ENCODE measurements at places on chromosomes 16 and 17. TPM values are rescaled to one million over a fixed set of nuclear protein-coding genes. Genes with fewer than 3 reads are reported as not detected.

DNA sequence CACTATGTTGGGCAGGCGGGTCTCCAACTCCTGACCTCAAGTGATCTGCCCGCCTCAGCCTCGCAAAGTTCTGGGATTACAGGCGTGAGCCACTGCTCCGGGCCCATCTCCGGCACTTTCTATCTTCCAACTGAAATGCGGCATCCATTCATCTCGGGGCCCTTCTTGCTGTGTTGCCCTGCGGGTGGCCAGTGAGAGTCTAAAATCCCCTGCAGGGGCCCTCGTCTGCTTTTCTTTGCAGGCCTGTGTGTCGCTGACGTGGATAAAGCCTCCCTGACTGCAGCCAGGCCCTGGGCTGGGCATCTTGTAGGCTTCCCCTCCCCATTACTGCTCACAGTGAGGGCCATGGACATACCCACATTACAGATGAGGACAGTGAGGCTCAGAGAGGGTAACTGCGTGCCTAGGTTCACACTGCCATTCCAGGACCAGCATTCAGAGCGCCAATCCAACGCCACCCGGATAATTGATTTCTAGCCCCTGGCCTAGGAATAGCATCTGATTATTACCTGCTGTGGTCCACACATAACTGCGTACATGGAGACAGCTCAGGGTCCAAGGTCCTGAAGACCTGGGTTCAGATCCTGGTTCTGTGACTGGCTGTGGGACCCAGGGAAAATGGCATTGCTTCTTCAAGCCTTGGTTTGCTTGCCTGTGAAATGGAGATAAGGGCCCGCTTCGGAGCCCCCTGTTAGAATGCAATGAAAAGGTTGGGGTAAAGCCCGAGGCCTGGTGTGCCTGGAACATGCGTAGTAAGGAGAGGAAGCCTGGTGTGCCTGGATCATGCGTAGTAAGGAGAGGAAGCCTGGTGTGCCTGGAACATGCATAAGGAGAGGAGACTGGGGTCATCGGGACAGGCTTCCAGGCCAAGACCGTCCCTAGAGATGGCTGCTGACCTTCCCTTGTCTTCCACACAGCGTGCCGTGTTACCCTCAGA, 25.0 kb downstream of the CRISPLD2 start:
- ATAC-seq, result peak; percentile 53

Gene TBC1D3H
- 3.7 TPM for total RNA-seq

Gene NPIPB6
- total RNA-seq, result 0.59 TPM

DNA sequence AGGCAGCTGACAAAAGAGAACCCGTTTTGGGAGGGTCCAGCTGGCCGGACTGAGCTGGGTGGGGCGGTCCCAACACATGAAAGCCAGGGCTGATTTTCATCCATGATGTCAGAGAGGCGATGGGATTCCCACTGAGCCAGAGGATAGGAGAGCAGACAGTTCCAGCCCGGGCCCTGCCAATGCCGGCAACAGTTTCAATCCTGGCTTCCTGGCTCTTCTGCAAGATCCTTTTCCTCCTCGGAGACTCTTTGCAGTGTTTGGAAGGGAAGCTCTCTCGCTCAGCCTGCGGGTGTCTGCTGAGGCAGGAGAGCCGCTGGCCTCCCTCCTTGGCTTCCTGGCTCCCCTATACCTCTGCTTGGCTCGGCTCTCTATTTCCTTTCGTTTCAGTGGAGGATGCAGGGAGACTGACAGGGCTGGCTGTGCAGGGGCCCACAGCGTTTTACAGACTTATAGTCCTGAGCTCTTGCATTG, 145.5 kb upstream of the SOX9 start:
- peak; percentile 22 for ATAC-seq

DNA sequence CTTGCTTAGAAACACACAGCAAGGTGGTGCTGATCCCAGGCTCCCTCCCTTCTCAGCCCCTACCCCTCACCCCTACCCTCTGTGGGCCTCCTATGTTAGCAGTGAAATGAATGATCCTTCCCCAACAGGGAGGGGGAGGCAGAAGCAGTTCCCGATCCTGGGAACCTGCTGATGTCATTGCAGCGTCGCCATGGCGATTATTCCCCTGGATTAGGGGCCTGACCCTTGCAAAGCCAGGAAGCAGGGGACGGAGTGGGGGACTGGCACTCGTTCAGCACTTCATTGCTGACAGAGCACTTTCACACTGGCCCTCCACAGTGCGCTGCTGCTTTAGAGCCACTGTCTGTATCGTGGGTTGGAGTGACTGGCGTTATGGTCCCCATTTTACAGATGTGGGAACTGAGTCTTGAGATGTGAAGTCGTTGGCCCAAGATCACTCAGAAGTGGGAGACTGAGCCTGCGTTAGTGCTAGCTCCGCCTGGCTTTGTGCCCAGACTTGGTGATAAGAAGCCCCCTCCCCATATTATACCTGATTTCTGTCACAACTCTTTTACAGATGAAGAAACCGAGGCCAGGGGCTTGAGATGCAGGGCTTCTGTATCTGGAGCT, 26.6 kb downstream of the LASP1 start:
- no peak for ATAC-seq

Gene PLEKHM1
- total RNA-seq, result 9.3 TPM
